ENCODE measurements at places on chromosomes 11 and 22.
A peak's percentile ranks its signal among the peaks of the same experiment; 100 is the strongest.

DNA sequence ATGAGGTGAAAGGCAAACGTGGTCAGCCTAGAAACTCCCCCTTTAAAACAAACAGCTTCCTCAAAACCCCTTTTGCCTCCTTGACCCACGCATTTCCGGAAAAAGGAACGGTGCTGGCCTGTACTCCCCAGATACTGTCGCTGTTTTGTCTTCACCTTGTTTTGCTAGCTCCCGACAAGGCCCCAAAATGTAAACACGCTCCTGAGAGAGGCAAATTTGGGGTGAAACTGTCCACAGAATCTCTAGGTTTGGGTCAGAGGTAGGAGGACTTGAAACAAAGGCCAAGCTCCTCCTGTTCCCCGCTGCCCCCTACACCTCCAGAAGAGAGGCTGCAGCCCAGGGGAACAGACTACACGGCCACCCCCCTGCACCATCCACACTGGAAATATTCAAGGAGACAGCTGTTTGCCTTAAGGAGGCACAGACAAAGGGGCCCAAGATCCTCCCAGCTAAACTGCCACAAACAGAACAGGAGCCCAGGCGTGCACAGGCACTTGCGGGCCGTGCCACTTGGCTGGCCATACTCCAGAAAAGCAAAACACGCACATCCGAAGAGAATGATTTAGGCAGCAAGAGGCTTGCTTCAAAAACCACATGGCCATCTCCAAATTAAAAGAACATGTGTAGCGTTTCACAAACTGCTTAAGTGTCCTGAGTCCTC, 160.5 kb upstream of the GRK3 start:
- no peak for DNase-seq

DNA sequence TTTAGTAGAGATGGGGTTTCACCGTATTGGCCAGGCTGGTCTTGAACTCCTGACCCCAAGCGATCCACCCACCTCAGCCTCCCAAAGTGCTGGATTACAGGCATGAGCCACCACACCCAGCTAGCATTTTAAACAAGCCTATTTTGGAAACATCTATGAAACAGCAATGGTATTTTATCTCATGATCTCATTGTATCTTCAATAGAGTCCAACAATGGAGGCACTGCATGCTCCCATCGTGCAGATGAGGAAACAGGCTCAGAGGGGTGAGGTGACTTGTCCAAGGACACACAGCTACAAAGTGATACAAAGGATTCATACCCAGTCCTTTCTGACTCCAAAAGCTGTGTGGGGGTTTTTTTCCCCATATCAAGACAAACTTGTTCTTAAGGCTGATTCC, 39.0 kb upstream of the RTL6 start:
- no peak for DNase-seq

DNA sequence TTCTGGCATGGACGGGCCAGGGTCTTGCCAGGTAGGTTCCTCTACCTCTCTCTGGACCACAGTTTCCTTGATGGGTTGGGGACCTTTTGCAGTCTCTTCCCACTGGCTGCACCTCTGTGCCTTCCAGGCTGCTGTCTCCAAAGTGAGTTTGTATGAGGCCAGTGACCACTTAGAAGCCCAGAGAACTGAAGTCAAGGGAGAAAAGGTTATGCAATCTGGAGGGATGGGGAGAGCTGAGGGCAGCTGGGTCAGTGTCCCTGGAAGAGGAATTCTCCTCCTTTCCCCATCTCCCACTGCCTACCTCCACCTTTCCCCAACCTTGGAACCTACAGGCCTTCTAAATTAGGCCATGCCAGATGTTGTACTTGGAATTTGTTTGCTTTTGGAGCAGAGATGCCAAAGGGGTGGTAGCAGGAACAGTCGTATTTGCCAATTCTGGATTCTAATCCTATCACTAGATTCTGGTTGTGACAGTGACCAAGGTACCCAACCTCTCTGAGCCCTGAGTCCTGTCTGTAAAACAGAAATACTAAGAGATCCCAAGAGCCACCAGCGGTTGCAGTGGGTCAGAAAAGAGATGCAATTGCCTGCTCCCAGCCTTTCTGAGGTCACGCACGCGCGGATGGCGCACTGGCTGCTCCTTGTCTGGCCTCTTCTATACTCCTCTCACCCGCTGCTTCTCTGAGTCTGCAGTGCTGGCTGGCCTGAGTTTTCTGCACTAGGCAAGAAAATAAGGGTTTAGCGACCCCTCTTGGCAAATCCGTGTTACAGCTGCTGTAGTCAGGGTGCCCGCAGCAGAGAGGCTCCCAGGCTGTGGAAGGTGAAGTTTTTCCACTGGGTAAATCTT, 10.7 kb upstream of the ACCSL start:
- peak; percentile 34 for DNase-seq

DNA sequence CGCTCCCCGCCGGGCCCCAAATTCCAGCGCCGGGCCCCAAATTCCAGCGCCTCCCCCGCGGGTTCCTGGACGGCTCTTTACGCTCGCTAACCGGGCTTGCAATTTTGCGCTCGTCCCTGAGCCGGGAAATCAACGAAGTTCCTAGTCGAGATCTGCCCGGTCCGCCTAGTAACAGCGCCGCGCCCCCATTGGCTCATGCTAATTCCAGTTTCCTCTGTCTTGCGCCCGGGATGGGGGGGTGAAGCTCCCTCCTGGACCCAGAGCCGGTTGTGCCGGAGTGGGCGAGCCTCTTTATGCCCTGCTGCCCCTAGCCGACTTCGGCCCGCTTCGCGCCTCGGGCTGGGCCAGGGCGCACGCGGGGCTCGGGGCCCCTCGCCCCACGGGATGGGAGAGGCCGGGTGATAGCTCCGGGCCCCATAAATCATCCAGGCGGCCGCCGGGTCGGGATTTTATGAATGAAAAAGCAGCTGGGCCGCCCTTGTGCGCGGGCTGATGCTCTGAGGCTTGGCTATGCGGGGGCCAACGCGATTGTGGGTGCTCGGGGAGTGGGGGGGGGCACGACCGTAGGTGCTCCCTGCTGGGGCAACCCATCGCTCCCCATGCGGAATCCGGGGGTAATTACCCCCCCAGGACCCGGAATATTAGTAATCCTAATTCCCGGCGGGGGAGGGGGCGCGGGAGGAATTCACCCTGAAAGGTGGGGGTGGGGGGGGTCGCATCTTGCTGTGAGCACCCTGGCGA, 1.8 kb upstream of the CCND1 start:
- peak; percentile 15 for DNase-seq

DNA sequence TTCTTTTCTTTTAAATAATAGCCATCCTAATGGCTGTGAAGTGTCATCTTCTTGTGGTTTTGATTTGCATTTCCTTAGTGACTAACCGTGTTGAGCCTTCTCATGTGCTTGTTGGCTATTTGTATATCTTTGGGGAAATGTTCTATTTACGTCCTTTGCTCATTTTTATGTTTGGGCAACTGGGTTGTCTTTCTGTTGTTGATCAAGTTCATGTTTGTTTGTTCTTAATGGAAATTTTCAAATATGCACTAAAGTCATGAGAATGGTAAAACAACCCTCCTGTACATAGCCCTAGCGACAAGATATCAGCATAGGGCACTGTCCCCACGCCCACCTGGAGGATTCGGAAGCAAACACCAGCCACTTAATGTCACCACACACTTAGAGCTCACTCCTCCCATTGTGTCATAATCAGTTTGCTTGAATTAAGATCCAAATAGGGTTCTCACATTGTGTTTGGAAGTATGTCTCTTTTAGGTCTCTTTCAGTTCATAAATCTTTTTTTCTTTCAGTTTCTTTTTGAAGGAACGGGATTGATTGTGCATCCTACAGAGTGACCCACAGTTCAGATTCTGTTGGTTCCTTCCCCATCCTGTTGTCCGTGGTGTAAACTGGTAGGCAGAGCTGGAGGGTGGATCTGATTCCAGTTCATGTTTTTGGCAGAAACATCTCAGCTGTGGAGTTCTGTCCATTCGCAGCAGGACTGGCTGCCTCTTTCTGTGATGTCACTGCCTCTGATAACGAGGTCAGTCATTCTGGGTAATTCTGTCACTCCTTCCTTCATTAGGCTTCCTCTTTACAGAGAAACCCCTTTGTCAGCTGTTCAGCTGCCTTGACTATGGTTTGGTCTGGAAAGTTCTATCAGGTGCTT, 26.4 kb upstream of the ADORA2A start:
- peak; percentile 45 for DNase-seq

DNA sequence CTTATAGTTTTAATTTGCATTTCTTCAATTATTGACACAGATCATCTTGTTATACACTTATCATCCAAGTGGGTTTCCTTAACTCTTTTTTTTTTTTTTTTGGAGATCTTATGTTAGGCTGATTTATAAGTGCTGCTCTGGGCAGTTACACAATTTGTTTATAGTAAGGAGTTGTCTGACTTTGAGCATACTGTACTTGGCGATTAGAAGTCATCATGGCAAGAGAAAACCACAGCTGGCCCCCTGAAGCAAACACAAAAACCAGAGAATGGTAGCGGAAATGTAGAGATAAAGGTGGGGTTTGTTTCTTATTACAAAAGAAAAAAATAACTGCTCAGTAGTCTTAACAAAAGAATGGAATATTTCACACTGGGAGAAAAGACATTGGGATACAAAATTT, 292.6 kb downstream of the SWAP70 start:
- DNase-seq: no peak

- DNase-seq: peak; percentile 3
Observed at GRCh38 chr22:34036931-34037330, 116.7 kb upstream of the LARGE1 start.

DNA sequence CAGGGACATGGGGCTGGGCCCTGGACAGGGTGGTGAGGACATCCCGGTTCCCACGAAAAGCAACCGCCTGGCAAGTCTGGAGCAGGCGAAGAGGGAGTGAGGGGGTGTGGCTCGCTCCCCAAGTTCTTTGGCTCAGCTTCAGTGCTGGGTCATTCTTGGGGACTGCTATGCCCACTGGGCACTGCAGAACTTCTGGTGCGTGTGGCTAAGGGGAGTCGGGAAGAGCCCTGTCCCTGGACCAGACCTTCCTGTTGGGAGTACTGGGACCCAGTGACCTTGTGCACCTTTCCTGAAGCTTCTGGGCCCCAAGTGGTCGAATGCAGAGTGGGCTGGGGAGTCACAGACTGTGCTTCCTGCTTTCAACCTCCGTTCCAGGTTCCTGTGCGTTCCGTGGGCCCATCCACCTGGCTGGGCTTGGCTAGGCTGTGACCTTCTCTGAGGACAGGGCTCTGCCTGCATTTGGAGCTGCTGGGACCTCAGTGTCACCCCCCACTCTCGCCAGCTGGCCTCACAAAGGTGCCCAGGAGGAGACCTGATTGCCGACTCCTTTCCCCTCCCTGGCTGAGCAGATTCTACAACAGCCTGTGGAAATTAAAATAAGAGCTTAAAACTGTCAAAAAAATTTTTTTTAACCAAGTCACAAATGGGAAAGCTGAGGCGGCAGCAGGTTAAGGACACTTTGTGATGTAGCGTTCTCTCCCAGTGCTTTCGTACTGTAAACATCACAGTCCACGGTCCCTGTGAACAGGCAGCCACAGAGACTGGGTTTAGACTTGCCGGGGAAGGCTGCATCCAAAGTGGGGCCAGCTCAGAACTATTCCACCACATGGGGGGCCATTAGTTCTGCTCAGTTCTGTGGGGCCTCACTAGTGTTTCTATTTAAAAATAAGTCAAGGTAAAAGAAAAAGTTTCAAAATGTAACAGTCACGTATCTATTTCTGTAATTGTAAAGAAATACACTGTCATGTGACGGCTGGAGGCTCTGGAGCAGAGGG, 63.8 kb upstream of the WNT7B start:
- DNase-seq: peak; percentile 37

DNA sequence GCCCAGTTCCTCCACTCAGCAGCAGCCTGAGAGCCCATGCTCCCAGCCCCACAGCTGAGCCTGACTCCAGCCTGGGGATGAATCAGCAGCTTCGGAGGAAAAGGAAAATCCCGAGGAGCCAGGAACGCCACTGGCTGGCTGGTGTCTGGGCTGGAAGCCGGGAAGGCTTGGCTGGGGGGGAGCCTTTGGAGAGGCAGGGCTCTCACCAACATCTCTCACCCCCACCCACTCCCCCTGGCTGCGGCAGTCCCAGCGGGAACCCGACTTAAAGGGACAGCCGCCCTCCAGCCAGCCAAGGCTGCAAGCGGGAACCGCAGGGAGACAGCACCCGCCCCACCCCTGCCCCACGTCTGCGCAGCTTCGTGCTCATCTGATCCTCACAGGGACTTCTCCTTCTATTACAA, 28.4 kb downstream of the KIAA0930 start:
- DNase-seq: no peak

DNA sequence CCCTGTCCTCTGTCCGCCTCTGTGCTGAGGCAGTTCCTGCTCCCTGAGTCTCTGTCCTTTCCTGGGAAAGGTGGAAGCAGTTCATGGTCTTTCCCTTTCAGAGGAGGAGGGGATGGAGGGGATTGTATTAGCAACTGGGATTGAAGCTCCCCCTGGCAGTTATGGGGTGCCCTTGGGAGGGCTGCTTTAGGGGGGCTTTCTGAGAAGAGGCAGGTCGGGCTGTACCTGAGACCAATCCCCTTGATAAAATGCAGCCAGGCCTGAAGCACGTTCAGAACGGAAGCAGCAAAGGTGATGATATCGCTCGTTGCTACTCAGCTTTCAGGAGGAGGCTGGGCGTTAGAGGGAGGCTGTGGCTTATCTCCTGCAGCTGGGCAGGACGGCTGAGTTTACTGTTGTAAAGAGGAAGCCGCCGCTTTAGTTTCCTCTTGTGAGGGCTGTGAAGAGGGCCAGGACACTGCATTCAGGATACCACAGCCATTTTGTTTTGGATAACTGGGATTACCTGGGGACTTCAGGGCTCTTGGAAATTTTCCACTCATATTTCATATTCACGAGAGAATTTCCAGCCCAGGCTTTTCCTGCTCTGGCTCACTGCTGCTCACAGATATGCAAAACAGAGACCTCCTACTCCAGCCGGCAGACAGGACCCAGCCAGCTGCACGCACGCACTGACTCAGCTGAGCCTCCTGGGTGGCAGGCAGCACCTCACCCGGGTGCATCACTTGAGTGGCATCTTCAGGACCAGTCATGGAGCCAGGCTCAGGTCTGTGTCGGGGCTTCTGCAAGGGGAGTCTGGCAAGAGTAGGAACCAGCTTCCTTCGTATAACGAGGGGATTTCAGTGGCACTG, 798 bp downstream of the AMPD3 start:
- peak; percentile 93 for DNase-seq

DNA sequence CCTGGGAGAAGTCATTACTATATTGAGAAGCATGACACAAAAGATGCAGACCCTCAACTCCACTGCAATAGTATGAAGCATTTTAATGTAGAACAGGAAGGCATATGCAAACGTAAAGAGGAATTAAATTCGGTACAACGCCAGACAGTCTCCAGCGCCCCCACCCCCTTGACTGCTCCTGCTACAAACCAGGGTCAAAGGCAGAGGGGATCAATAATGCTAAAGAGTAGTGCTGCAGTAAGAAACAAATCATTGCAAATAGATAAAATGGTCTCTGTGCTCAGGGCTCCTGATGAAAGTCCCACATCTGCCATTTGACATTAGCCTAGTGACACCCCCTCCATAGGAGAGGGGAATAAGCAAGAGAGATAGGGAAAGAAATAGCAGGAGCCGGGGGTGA, 164.9 kb upstream of the BLID start:
- DNase-seq: no peak

- DNase-seq: no peak
Observed at GRCh38 chr11:70778883-70779282, 380.6 kb downstream of the CTTN start.

DNA sequence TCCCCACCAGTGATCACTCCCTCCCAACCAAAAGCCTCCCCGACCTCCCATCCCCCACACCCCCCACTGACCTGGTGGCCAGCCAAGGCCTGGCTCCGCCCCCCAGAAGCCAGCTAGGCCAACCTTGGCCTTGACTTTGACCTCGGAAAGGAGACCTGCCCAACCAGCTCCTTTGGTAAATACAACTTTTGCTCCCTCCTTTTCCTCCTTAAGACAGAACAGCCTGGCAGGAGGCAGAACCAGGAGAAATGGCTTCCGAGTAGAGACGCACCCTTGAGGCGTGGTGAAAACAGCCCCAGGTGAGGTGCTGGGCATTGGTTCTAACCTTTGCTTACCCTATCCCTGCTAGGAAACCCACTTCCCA, 27.0 kb downstream of the PLEKHA7 start:
- no peak for DNase-seq
